Upper lobe of left lung (tissue), 6 donors: ENCODE measurements at places on chromosomes 1 and 21. TPM values are rescaled to one million over a fixed set of nuclear protein-coding genes. Genes with fewer than 3 reads are reported as not detected.

GRCh38 chr21:27277110-27277509, 310.2 kb upstream of the ADAMTS5 start:
- H3K27ac ChIP-seq: no peak overlapping the region
- no peaks in the 10 kb centered on the region for H3K36me3 ChIP-seq
- no peaks in the 10 kb centered on the region for H3K27me3 ChIP-seq
- no peak for DNase-seq
- H3K4me1 ChIP-seq: peaks cover 3% of the 10 kb centered on the region

- H3K27ac ChIP-seq: no peak overlapping the region
- no peak for DNase-seq
- H3K4me1 ChIP-seq: no peaks in the 10 kb centered on the region
- H3K36me3 ChIP-seq: no peaks in the 10 kb centered on the region
Measured at GRCh38 chr1:90823686-90824085, 106.6 kb upstream of the BARHL2 start.

C8B gene
- 9.6 TPM for total RNA-seq

DNA sequence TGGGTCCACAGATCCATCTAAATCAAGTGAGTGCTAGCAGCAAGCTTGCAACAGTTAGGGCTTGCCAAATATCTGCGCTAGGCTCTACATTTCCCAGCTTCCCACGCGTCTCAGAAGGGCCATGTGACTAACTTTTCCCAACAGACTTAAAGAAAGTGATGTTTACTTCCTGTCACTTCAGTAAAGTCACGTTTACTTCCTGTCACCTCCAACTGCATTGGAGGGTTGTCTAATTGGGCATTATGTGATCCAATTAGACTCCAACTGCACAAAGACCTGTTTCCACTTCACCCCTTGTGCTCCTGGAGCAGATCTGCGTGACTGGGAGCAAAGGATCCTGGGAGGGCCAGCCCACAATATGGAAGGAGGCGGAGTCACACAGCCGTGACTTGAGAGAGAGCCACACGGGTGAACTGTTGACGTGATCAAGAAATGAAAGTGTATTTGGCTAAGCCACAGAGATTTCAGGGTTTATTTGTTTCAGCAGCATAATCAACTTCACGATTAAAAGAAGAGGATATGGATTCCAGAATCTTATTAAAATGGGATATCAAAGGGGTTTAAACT, 77.7 kb downstream of the CYYR1 start:
- no peaks in the 10 kb centered on the region for H3K36me3 ChIP-seq
- no peaks in the 10 kb centered on the region for H3K4me1 ChIP-seq
- DNase-seq: no peak
- no peaks in the 10 kb centered on the region for H3K27me3 ChIP-seq

DNA sequence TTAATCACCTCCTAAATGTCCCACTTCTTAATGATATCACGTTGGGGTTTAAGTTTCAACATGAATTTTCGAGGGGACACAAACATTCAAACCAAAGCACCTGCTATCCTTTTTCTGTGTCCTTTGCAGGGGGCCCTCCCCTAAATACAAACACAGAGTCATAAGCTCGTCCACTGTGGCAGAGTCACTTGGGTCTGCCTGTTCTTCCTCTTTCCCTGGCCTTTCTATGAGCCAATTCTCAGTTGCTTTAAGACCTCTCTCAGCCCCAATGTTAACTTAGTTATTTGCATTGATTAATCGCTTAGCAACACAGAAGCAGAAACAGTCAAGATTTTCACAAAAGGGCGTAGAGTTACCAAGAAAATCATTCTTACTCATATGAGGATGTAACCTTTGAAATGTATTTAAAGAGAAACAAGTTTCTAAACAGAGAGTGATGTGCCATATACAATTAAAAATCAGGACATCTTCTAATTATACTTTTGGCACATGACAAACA, 14.9 kb downstream of the APCS start:
- H3K36me3 ChIP-seq: no peaks in the 10 kb centered on the region
- no peak overlapping the region for H3K4me3 ChIP-seq
- no peaks in the 10 kb centered on the region for H3K4me1 ChIP-seq
- H3K27ac ChIP-seq: no peak overlapping the region
- no peaks in the 10 kb centered on the region for H3K27me3 ChIP-seq
- DNase-seq: no peak

- no peaks in the 10 kb centered on the region for H3K27me3 ChIP-seq
- no peak for DNase-seq
- peaks cover 22% of the 10 kb centered on the region for H3K4me1 ChIP-seq
- H3K36me3 ChIP-seq: peaks cover 14% of the 10 kb centered on the region
- H3K27ac ChIP-seq: peak overlapping the region; percentile 84
Measured at GRCh38 chr1:6235296-6235677, 477 bp downstream of the ICMT start.
